ENCODE measurements at places on chromosomes 12 and 14. TPM values are rescaled to one million over a fixed set of nuclear protein-coding genes. Genes with fewer than 3 reads are reported as not detected.

Gene NYNRIN
- 0.23 TPM for total RNA-seq

Gene LRRK2
- 0.02 TPM for total RNA-seq

Gene LMNTD1
- not detected for total RNA-seq

Gene RPS6KL1
- total RNA-seq = 4.5 TPM

Gene CLEC2A
- not detected for total RNA-seq

Gene LPAR5
- total RNA-seq = 6.6 TPM

Gene TEX52
- total RNA-seq = 0.35 TPM

Gene ORAI1
- 70.8 TPM for total RNA-seq

Gene ALDH6A1
- total RNA-seq = 13.7 TPM

Gene PZP
- not detected for total RNA-seq

Gene NGB
- not detected for total RNA-seq

Gene RASSF3
- 114 TPM for total RNA-seq

Gene UNC119B
- 21.7 TPM for total RNA-seq

Gene NPC2
- 74.1 TPM for total RNA-seq

Gene ASB2
- 20.7 TPM for total RNA-seq

Gene PTGER2
- 54.5 TPM for total RNA-seq

Gene TPH2
- total RNA-seq = not detected

Gene SLC35E3
- 8.1 TPM for total RNA-seq

Gene TMEM132D
- total RNA-seq = not detected

Gene C12orf60
- 1.3 TPM for total RNA-seq

Gene BTG1
- total RNA-seq = 102 TPM

Gene DLK1
- total RNA-seq = not detected

Gene GYS2
- total RNA-seq = not detected

Gene RPL10L
- total RNA-seq = not detected

Gene PIWIL1
- total RNA-seq = not detected

Gene ERP27
- 8.3 TPM for total RNA-seq

Gene RNASE2
- total RNA-seq = not detected

Gene DNAJC22
- not detected for total RNA-seq

Gene AQP2
- total RNA-seq = not detected

Gene SERPINA9
- total RNA-seq = not detected

Gene VASH1
- 2.1 TPM for total RNA-seq

Gene GPR84
- total RNA-seq = 0.15 TPM

Gene PRKD1
- not detected for total RNA-seq

Gene DCAF11
- total RNA-seq = 116 TPM

Gene C12orf54
- total RNA-seq = not detected

Gene DBX2
- not detected for total RNA-seq

Measured in activated CD4-positive, alpha-beta T cell treated with anti-CD3 and anti-CD28 coated beads, Interleukin-2, amount 10 ng/mL, durations not matched to agents 7 days and 5 days (primary cell).